ENCODE measurements at places on chromosomes 1 and 21.
A peak's percentile ranks its signal among the peaks of the same experiment; 100 is the strongest.

GRCh38 chr1:35030756-35031446, 844 bp downstream of the ZMYM6 start:
- DNase-seq, result no peak

DNA sequence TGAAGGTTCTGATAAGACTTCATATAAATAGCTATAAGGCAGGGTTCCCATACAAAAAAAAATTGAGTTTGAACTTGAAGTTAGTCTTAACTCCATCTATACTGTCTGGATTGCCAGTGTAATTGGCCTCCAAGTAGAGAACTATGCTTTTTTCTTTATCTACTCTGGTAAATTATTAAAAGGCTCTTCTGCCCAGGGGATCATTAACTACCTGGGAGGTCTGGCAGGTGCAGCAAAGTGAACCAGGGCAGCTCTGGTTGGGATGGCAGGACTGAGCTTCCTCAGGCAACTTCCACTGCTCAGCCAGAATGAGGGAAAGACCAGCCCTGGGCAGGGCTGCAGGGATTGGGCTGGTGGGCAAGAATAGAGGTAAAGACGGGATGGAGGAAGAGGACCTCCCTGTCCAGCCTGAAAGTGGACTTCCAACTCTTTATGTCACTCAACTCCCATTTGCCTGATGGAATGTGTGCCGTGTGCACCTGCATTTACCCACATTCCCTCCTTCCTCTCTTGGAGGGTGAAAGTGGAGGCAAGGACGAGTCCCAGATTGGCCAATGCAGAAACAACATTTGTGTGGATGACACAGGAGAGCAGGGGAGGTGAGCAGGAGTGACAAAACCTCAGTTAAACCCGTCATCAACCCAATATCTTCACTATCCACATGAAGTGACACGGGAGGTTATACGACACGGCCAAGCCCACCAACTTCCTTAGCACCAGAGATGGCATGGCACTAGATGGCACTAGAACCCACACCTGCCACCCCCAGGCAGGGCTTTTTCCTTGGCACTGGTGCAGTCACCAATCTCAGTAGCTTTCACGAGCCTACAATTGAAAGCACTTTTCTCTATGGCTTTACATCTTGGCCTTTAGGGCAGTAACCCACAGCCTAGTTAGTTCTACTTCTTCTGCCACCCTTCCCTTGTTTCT, 25.2 kb downstream of the CCN1 start:
- DNase-seq, result no peak

DNA sequence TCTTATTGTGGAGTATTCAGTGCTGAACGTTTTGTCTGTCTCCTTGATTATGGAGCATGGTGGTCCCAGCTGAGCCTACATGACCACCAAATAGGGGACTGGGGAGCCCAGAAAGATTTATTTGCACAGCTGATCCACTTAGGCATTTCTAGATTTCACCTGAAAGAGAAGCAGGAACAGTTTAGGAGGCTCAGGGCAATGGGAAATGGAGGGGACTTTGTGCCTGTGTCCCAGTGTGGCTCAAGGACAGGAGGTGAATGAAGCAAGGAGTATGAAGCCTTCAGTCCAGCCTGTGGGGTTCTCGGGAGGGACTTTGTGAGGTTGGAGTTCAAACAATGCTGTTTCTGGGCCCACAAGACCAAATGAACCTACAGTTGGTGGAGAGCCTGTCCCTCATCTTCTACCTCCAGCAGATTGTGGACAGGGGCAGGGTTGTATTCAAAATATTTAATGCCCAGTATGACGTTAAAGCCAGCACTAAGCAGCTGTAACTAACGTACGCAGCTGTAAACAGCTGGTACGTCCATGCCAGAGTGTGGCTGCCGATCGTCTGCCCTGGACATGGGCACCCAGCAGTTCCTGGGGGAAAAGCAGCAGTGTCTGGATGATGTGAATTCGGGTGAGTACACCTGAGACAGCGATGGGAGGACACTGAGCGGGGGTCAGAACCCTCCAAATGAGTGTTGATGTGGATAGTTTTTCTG, 164.9 kb upstream of the RAB4A start:
- DNase-seq, result no peak

GRCh38 chr1:38375035-38375434, 328.4 kb upstream of the POU3F1 start:
- DNase-seq, result no peak

GRCh38 chr1:74780594-74780993, 47.6 kb downstream of the TYW3 start:
- DNase-seq, result no peak

DNA sequence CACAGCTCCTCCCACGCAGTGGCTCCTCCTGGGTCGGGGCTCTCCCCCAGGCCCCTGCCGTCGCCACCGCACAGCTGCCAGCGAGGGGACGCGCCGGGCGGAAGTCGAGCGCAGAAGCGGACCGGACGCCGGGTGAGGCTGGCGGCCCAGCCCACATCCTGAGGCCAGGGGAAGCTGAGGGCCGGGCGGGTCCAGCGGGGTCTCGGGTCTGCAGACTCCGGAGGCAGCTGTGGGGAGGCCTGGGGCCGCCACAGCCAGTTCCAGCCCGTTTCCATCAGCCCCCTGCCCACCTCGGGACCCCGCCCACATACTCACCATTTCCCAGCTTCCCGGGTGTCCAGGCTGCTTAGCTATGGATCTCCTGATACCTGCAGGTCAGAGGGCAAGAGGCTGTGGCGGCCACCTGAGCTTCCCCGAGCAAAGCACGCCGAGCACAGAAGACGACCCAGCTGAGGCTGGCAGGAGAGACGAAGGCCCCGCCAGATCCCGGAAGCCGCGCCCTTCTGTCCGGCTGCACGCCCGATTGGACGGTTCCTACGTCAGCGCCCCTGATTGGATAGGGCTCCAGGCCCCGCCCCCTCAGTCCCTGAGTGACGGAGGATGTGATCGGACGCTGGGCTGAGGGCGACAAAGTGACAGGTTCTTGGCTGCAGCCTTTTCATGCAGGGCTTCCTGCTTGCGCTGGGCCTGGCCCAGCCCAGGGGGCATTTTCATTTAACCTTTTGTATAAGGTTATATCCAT, 38.7 kb upstream of the ZNF124 start:
- DNase-seq, result peak; percentile 81

- no peak for DNase-seq
These were observed 271.5 kb upstream of the TMEM51 start for GRCh38 chr1:14881775-14882672.
